ENCODE measurements at places on chromosomes 6 and 20.
A peak's percentile ranks its signal among the peaks of the same experiment; 100 is the strongest.

GRCh38 chr6:39312912-39313525, 1.2 kb downstream of the KCNK17 start:
- no peak for DNase-seq

DNA sequence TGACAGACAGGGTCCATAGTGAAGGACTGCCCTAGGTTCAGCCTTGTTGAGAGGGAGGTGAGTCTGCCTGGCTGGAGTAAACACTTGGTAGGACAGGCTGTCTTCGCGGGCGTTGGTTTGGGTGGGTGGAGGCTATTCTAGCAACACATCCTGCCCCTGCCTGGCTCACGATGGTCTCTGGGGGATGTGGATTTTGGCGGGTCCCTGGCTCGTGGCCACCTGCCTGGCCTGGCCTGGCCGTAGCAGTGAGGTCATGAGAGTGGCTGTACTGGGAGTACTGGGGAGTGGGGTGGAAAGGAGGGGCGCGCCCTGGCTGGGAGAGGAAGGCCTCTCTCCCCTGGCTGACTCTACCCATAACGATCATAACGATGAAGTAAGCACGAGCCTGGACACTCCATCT, 30.2 kb upstream of the MRPS18A start:
- no peak for DNase-seq

DNA sequence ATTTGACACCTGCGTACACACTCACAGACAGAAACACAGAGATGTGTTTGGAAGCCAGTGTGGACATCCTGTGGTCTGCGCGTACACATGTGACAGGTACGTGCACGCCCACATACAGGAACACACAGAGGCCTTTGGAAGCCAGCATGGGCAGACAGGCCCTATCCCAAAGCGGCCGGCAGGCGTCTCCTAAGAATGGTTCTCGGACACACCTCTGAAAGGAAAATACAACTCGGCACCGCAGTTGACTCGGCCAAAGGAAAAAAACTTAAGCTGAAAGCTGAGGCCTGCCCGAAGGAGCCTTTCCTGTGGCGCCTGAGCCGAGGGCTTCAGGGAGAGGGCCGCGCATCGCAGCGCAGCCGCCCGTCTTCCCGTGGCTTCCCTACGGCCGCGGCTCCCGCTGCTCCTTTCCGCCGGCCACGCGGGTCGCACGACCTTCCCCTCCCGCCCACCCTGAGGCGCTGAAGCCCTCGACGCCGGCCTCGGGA, 1.4 kb upstream of the CEP43 start:
- peak; percentile 86 for DNase-seq

DNA sequence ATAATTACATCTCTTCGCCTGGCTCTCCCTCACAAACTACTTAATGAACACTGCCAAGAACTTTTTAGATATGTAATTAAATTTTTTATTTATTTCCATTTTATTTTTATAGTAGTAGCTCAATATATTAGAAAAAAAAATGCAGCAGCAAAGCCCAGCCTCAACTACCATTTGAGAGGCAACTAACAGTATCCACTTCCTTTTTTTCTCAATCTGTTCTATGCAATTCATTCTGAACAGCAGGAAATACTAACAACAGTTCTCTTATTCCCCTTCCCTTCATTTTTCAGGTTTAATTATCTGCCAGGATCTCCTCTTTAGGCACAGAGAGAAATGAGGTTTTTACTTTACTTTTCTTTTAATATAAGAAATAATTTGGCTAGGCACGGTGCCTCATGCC, 112.7 kb downstream of the ZNF217 start:
- DNase-seq: no peak

- DNase-seq: no peak
Observed at GRCh38 chr20:4099905-4100675, 84.7 kb upstream of the RNF24 start.

GRCh38 chr6:55776113-55776512, 99.3 kb downstream of the BMP5 start:
- no peak for DNase-seq

GRCh38 chr6:90048206-90048967, 154.1 kb downstream of the GJA10 start:
- DNase-seq: no peak

DNA sequence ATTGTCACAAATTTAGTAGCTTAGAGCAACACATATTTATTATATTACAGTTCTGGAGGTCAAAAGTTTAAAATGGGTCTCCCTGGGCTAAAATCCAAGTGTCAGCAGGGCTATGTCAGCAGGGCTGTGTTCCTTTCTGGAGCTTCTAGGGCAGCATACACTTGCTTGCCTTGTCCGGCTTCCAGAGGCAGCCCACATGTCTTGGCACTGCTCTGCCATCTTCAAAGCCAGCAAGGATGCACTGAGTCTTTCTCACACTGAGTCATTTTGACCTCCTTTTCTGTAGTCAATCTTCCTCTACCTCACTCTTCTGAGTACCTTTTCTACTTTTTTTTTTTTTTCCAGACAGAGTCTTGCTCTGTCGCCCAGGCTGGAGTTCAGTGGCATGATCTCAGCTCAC, 39.0 kb downstream of the ADGRF4 start:
- DNase-seq: no peak

DNA sequence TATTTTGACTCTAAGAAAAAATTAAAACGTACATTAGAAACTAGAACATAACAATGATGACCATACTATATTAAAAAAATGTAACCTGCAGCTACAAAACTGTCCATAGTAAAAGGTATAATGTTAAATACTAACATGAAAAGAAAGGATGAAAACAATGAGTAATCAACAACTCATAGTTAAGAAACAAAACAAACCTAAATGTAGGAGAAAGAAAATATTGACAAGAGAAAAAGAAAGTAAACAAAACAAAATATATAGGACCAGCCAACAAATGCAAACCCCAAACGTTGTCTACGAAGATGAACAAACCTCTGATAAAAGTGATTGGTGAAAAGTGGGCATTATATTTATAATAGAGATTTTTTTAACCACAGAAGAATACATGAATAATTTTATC, 41.1 kb upstream of the ADGRG6 start:
- no peak for DNase-seq

- DNase-seq: no peak
Observed at GRCh38 chr20:58012731-58013510, 215.5 kb downstream of the ANKRD60 start.

DNA sequence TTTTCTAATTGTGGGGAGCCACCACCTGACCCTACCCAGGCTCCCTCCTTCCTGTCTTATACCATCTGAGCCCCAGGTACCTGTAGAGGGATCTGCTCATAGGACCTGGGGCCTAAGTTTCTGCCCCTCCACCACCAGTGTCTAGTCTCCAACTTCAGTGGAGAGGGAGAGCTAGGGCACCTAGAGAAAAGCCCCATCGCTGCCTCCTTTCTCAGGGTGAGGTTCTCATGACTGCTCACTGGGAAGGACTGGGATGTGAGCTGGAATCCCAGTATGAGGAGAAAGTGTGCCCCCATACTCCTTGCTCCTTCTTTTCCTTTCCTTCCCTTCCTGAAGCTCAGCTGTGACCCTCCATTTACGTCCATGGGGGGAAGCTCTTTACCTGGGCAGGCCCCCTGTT, 231.6 kb downstream of the LRFN2 start:
- peak; percentile 4 for DNase-seq

- DNase-seq: no peak
Observed at GRCh38 chr20:19692100-19692499, 66.0 kb upstream of the RIN2 start.

DNA sequence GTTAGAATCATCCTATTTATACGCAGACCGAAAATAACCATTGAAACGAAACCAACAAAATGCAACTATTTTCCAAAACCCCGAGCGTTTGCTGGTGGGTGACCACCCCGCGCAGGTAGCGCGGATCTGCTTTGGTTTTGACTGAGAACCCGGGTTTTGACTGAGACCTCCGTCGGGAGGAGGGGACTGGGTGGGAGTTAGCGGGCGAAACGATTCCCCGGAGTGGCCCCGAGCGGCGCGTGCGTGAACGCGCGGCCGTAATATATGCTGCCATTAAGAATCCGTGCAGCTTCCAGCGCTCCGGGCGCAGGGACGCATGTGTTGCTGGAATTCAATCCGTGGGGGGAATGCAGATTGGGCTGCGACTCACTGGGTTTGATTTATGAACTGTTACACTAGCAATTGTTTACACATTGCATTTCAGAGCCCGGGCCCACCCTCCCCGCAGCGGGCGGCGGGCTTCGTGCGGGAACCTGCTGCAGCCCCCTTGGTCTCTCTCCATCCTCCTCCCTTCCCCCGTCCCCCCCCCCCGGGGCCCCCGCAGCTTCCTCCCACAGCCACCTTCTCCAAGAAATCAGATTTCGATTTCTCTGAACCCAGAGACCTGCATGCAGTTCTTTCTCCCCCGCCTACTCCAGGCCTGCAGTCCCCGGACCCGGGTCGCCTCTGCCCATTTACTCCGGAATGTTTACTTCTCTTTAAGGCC, 9.9 kb downstream of the NRN1 start:
- no peak for DNase-seq

DNA sequence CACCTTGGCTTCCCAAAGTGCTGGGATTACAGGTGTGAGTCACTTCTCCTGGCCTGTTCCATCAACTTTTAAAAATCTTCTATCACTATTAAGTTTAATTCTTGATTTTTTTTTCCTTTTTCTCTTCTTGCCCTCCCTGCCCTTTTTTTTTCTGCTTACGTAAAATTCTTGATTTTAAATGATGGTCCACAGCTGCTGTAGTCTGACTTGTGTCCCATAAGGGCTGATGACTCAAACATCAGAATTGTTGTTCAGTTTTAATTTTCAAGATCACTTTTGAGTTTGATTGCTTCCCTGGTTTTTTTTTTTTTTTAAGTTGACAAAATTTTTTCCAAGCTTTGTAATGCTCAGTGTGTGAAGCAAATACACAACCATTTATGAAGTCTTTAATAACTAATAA, 61.9 kb downstream of the CBFA2T2 start:
- no peak for DNase-seq

DNA sequence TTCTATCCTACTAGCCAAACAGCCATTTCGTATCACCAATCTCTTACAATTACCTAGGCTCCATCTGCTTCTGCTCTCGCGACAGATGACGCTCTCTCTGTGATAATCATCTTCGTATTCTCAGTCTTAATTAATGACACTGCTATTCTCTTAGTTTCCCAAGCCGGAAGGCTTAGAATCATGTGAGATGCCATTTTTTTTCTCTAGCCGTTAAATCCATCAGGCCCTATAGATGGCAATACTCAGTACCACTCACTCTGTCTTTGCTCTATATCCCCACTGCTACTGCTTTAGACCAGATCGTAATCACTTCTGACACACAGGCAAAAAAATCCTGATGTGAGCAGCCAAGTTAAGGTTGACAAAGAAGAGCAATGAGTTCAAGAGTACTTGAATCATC, 2.1 kb upstream of the THEMIS start:
- DNase-seq: no peak

DNA sequence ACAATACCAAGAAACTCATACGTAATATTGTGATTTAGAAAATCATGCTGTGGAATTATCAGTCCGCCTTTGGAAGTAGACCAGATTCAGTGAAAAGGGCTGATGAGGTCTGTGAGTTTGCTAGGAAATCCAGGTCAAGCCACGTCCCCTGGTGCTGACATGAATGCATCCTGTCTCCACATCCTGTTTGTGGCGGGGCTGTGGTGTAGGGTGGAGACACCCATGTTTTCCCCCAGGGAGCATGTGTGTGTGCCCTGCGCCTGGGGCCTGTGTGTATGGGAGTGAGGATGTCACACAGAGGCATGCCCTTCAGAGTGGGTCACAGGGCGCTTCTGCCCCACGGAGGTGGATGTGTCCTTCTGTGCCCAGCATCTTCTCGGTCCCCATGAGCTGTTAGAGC, 109.1 kb downstream of the SASH1 start:
- no peak for DNase-seq

- DNase-seq: no peak
Observed at GRCh38 chr6:164749221-164750064, 560.0 kb downstream of the C6orf118 start.

GRCh38 chr6:111583986-111584385, 21.7 kb downstream of the TRAF3IP2 start:
- DNase-seq: no peak

- no peak for DNase-seq
Observed at GRCh38 chr20:23008667-23009066, 26.4 kb upstream of the SSTR4 start.

- no peak for DNase-seq
Observed at GRCh38 chr20:48453477-48454093, 374.2 kb downstream of the PREX1 start.

GRCh38 chr6:162345051-162345511, 382.5 kb downstream of the PRKN start:
- no peak for DNase-seq

GRCh38 chr6:36546308-36546919, 865 bp downstream of the STK38 start:
- DNase-seq: peak; percentile 43

- no peak for DNase-seq
Observed at GRCh38 chr20:54525916-54526590, 50.7 kb downstream of the DOK5 start.

DNA sequence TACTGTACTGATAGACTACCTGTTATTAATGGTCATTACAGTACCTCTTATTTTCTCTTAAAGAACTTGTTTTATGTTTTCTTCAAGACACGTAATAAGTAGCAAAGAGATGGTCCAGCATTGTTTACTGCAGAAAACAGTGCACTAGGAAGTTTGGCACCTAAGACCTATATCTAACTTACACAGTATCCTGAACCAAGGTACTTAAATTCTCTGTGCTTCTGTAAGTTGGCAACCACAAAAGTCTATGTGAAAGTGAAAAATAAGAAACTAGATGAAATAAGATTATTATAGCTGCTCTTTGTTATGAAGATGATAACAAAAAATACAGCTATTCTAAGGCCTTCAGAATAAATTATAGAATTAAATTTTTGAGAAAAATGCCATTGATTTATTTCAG, 411.7 kb upstream of the SOX4 start:
- no peak for DNase-seq

DNA sequence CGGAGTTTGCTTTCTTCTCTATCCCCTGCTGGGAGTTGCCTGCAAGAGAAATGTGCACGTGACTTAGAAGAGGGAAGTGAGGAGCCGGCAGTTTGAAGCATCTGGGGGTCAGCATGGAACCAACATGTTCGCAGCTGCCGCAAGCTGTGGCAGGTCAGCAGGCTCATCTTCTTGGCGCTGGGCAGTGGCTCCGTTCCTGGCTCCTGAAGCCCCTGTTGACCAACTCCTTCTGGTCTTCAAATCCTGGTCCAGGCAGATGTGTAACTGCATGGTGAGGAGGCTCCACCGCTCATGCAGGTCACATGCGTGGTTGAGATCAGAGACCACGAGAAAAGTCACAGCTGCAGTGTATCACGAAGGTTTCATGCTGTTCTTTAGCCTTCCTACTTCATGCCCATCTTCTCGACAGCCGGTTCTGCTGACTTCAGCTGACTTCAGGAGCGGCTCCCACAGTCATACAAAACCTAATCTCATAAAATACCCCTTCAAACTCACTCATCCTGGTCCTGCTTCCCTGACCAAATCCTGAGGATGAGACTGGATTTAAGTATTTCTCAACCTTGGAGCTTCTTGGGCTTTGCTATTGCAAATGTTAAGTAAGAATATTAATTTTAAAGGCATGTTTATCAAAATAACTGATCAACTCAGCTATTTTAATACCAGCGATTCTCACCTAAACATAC, 44.9 kb upstream of the BCAS1 start:
- DNase-seq: no peak
